ENCODE measurements at places on chromosomes 5 and 9. TPM values are rescaled to one million over a fixed set of nuclear protein-coding genes. Genes with fewer than 3 reads are reported as not detected.

The FGF10 gene
- polyA plus RNA-seq: not detected

The GLRA1 gene
- not detected for polyA plus RNA-seq

The GADD45G gene
- 0.54 TPM for polyA plus RNA-seq

The RAD23B gene
- 7.5 TPM for polyA plus RNA-seq

The GDF9 gene
- polyA plus RNA-seq: 0.28 TPM

The FSTL4 gene
- polyA plus RNA-seq: not detected

The STPG3 gene
- not detected for polyA plus RNA-seq

The ZFR gene
- 89.6 TPM for polyA plus RNA-seq

The PCDHB15 gene
- not detected for polyA plus RNA-seq

The CACNA1B gene
- polyA plus RNA-seq: not detected
